ENCODE measurements at places on chromosomes 5 and 9. TPM values are rescaled to one million over a fixed set of nuclear protein-coding genes. Genes with fewer than 3 reads are reported as not detected.

- peak overlapping the region; percentile 89 for H3K27ac ChIP-seq
- H3K4me3 ChIP-seq: no peak overlapping the region
- no peaks in the 10 kb centered on the region for H3K27me3 ChIP-seq
- DNase-seq: peak; percentile 99
- H3K36me3 ChIP-seq: no peaks in the 10 kb centered on the region
Observed at GRCh38 chr9:88651682-88652633, 117.0 kb downstream of the NXNL2 start.

SOX30 gene
- not detected for total RNA-seq

AMBP gene
- not detected for total RNA-seq

ORM1 gene
- 0.18 TPM for total RNA-seq

NMUR2 gene
- total RNA-seq: not detected

FBN2 gene
- 67.5 TPM for total RNA-seq

AP3B1 gene
- total RNA-seq: 67.8 TPM

DNA sequence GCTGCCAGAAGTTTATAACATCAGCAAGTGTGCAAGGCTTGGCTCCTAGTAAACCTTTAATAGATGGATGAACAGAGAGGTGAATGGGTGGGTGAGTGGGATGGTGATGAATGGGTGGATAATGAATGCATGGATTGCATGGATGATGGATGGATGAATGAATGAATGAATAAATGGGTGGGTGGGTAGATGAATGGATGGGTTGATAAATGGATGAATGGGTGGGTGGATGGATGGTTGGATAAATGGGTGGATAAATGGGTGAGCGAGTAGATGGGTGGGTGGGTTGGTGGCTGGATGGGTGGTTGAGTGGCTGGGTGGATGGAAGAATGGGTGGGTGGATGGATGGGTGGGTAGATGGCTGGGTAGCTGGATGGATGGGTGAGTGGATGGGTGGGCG, 28.5 kb upstream of the CEP72 start:
- H3K27ac ChIP-seq: no peak overlapping the region
- no peaks in the 10 kb centered on the region for H3K4me1 ChIP-seq
- no peak for DNase-seq
- H3K36me3 ChIP-seq: no peaks in the 10 kb centered on the region
- no peak overlapping the region for H3K4me3 ChIP-seq
- peaks cover 41% of the 10 kb centered on the region for H3K27me3 ChIP-seq

DNA sequence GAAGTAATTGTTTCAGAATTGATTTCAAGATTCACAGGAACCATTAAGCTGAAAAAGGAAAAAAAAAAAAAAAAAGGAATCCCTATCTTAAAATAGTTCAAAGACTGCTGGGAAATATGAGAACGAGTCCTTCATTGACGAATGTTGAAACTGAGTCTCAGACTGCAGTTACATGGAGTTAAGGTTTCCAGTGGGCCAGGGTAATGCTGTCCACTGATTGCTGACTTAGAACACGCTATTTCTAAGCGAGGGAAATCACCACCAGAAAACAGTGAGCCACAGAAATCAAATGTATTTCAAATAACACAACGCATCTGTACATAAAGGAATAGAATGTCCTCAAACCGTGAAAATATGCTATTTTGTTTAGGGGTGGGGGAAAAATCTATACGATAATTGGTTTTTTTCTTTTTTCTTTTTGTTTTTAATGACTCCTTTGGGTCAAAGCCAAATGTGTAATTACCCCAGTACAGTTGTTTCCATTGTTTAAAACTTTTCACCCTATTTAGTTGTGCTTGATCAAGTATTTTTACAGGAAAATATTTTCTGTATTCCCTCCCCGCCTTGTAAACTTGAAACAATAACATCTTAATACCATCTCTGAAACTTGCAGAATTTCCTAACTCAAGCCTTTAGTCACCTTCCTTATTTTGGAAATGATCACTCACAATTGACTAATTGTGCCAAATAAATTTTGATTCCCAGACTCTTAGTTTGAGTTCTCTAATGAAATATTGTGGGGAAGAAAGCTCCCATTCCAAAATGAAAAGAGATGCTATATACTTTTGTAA, 208.3 kb downstream of the MCTP1 start:
- H3K4me3 ChIP-seq: no peak overlapping the region
- no peaks in the 10 kb centered on the region for H3K27me3 ChIP-seq
- H3K27ac ChIP-seq: no peak overlapping the region
- DNase-seq: no peak
- no peaks in the 10 kb centered on the region for H3K36me3 ChIP-seq
- H3K4me1 ChIP-seq: no peaks in the 10 kb centered on the region

C7 gene
- 0.54 TPM for total RNA-seq

- H3K4me3 ChIP-seq: no peak overlapping the region
- H3K36me3 ChIP-seq: no peaks in the 10 kb centered on the region
- H3K4me1 ChIP-seq: no peaks in the 10 kb centered on the region
- H3K27ac ChIP-seq: no peak overlapping the region
- peaks cover 3% of the 10 kb centered on the region for H3K27me3 ChIP-seq
Observed at GRCh38 chr5:159802661-159803060, 113.6 kb upstream of the ADRA1B start.

PCDHGA6 gene
- total RNA-seq: 4.2 TPM

DNA sequence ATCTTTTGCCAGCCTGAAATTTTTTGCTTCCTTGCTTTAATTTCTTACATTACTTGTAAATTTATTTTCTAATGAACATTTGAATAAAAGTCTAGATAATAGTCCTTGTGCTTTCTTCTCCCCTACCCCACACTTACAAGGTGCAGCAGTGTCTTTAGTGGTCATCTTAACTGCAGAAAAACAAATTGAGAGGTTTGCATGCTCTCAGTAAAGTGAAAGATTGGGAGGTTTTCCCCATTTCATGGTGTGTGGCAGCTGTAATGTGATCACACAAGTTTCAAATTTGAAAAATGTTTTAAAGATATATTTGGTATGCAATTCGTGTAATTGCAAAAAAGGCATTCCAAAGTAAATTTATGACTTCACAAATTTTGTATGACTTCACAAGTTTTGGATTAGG, 14.7 kb downstream of the APC start:
- DNase-seq: no peak
- H3K27ac ChIP-seq: no peak overlapping the region
- no peaks in the 10 kb centered on the region for H3K27me3 ChIP-seq
- no peak overlapping the region for H3K4me3 ChIP-seq
- 0 out of 2 replicates have a peak, but pooled peaks cover 2% of the 10 kb centered on the region for H3K4me1 ChIP-seq

CCDC183 gene
- total RNA-seq: not detected

DNA sequence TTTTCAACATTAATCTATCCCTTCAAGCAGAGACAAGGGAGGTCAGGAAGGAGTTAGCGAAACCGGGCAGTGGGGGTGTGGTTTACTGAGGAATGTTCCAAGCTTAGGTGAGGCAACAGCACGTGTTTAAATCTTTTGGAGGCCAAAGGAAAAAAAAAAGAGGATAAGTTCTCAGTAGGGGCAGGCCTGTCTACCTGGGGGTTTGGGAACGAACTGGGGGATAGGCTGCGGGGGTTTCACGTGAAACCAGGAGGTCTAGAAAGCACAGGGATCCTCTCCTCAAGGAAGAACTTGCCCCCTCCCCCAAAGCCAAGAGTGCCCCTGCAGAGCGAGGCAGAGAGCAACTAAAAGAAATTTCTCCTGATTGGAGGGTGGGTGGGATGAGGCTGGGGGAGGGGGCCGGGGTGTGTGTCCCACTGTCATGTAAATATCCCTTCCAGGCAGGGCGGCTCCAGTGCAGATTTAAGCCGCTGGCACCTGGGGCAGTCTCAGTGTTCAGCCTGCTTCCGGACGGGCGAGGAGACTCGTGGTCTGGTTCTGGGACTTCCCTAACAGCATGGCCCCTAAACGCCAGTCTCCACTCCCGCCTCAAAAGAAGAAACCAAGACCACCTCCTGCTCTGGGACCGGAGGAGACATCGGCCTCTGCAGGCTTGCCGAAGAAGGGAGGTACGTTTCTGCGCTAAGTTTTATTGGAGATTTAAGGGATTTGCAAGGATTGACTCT, 5.5 kb upstream of the SET start:
- DNase-seq: peak; percentile 19
- H3K4me3 ChIP-seq: peak overlapping the region; percentile 57
- peaks cover 17% of the 10 kb centered on the region for H3K4me1 ChIP-seq
- H3K27me3 ChIP-seq: no peaks in the 10 kb centered on the region
- no peaks in the 10 kb centered on the region for H3K36me3 ChIP-seq

DNA sequence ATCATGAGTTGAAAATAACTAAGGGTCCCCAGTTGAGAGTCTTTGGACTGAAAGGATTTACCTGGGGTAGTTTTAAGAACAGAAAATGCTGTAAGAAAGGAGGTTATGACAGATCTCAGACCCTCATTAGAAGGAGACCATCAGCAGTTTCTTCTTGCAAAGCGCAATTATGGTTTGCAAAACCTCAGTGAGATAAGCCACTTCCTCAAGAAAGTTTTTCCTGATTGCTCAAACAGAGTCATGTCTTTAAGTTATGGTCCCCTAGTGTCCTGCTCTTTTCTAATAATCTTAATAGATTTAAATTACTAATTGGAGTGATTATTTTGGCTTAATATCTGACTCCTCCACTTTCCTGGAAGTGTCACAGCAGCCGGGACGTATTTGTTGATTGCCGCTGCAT, 293.2 kb upstream of the KLF4 start:
- H3K4me1 ChIP-seq: peaks cover 8% of the 10 kb centered on the region
- H3K4me3 ChIP-seq: no peak overlapping the region
- DNase-seq: no peak
- no peaks in the 10 kb centered on the region for H3K27me3 ChIP-seq
- H3K36me3 ChIP-seq: no peaks in the 10 kb centered on the region

ENHO gene
- not detected for total RNA-seq

ENC1 gene
- total RNA-seq: 70.8 TPM

- H3K4me3 ChIP-seq: no peak overlapping the region
- no peaks in the 10 kb centered on the region for H3K4me1 ChIP-seq
- no peak overlapping the region for H3K27ac ChIP-seq
- no peak for DNase-seq
- no peaks in the 10 kb centered on the region for H3K27me3 ChIP-seq
- H3K36me3 ChIP-seq: peaks cover 21% of the 10 kb centered on the region
Observed at GRCh38 chr9:110371411-110372007, 33.8 kb upstream of the TXNDC8 start.

- H3K27ac ChIP-seq: no peak overlapping the region
- no peak overlapping the region for H3K4me3 ChIP-seq
- H3K27me3 ChIP-seq: no peaks in the 10 kb centered on the region
- no peak for DNase-seq
Observed at GRCh38 chr5:171032435-171032973, 170.7 kb downstream of the RANBP17 start.

- H3K4me3 ChIP-seq: no peak overlapping the region
- H3K4me1 ChIP-seq: peaks cover 2% of the 10 kb centered on the region
- peak; percentile 91 for DNase-seq
- no peaks in the 10 kb centered on the region for H3K27me3 ChIP-seq
- no peak overlapping the region for H3K27ac ChIP-seq
Observed at GRCh38 chr9:120723565-120723964, 9.3 kb upstream of the MEGF9 start.

DNA sequence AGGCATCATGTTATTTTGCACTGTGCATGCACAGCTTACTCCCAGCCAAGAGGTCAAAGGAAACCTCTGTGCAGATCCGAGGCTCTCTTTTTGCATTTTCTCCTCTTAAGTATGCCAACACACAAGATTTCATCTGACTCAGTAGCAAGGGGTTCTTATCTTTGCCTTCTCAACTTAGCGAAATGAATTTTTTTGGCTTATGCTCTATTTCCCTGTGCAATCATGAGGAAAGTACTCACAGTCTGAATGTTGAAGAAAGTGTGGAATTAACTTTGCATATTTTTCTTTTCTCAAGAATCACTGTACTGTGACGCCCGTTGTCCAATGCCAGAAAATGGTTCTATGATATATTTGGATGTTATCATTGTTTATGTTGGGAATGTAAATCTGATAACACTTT, 173.5 kb upstream of the FBXL7 start:
- no peaks in the 10 kb centered on the region for H3K36me3 ChIP-seq
- H3K27ac ChIP-seq: no peak overlapping the region
- H3K27me3 ChIP-seq: no peaks in the 10 kb centered on the region
- no peak overlapping the region for H3K4me3 ChIP-seq
- no peaks in the 10 kb centered on the region for H3K4me1 ChIP-seq

DNM1 gene
- total RNA-seq: 13.6 TPM

DNA sequence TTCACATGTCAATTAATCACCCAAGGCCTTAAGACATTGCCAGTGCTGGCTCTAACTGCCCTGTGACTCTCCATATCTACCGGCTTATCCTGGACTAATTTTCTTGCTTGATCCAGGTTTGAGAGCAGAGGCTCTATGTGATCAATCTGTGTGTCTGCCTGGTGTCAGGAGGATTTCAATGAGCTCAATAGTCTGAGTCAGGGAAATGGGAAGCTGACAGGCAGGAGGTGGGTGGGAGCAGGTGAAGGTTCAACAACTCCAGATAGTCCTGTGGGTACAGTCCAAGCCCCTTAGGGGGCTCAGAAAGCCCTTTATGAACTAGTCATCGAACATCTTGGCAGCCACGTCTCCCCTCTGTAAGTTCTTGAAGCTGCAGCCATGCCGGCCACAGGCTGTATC, 72.2 kb downstream of the SHB start:
- peaks cover 16% of the 10 kb centered on the region for H3K36me3 ChIP-seq
- DNase-seq: no peak

- no peaks in the 10 kb centered on the region for H3K4me1 ChIP-seq
- no peak for DNase-seq
- no peaks in the 10 kb centered on the region for H3K36me3 ChIP-seq
- H3K27me3 ChIP-seq: peaks cover 7% of the 10 kb centered on the region
- H3K4me3 ChIP-seq: no peak overlapping the region
Observed at GRCh38 chr5:38023371-38023770, 183.5 kb upstream of the GDNF start.
